ENCODE measurements at places on chromosomes 3 and 15. TPM values are rescaled to one million over a fixed set of nuclear protein-coding genes. Genes with fewer than 3 reads are reported as not detected.

Gene KNG1
- total RNA-seq, result 1.9 TPM

Gene STAB1
- 5.3 TPM for total RNA-seq

Gene ARGFX
- not detected for total RNA-seq

Gene ANKRD34C
- not detected for total RNA-seq

Gene AP3B2
- 1.4 TPM for total RNA-seq

Gene CAV3
- not detected for total RNA-seq

GRCh38 chr3:140394488-140395133 is 283.3 kb upstream of the TRIM42 start:
- no peak for DNase-seq

DNA sequence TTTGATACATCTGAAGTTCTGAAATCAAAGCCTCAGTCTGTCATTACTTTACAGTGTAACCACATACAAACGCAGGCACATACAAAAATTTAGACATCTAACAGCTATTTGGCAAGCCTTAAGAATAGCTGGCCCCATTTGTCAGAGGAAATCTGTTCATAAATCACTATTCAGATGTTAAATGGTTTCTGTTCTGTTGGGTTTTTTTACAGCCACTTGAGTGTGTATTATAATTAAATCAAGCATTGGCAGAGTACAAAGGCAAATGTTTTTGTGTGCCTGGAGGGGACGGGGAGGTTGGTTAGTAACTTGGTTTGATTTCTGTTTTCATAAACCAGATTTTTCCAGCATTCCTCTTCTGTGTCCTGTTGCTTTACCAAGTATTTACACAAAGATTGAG is 24.1 kb downstream of the PIGB start:
- DNase-seq, result no peak

- DNase-seq, result no peak
These were observed 62.9 kb upstream of the RAP2B start for GRCh38 chr3:153099131-153099530.

GRCh38 chr3:173789530-173790162 is 392.1 kb downstream of the NLGN1 start:
- DNase-seq, result no peak

DNA sequence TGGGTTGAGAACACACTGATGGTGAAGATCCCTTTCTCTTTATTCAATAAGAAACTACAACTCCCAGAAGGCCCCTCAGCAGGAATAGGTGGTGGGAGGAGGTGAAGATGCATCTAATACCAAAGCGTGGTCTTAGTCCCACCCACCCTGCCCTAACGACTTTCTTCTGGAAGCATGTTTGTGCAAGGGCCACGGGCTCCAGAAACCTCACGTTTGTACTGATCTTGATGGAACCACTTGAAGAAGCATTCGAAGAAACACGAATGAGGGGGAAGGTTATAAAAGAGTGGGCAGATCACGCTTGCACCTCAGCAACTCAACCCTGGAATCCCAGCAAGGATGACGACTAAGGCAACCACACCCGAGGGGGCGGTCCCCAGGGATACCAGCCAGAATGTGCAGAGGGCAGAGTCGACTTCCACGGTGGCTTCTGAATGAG is 10.6 kb upstream of the SLC25A36 start:
- DNase-seq, result no peak

GRCh38 chr15:89770041-89770440 is 6.1 kb upstream of the MESP2 start:
- no peak for DNase-seq

DNA sequence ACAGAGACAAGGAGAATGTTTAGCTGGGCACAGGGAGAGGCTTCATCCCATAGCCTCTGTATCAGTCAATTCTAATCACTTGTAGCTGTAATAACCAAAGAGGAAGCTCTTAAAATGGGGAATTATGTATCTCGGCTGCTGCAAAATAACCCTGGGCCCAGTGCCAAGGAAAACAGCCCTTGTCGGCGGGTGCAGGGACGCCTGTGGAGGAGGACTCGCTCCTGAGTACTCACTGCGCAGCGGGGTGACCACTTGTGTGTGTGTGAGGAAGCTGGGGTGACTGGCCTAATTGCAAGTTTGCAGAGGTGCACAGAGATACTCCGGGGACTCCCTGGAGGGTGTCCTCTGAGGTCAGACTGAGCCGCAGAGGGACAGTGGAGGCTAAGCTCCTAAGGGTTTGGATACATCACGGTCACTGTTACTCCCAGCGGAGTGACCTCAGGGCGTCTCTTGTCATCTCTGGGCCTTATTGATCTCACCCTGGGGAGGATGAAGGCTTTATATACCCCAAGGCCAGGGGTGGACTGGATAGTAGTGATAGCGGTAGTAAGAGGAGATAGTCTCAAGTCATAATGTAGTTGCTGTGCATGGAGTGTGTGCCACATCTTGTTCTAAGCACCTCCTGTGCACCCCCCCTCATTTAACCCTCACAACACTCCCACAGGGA is 37.2 kb downstream of the SLC6A6 start:
- DNase-seq, result no peak

DNA sequence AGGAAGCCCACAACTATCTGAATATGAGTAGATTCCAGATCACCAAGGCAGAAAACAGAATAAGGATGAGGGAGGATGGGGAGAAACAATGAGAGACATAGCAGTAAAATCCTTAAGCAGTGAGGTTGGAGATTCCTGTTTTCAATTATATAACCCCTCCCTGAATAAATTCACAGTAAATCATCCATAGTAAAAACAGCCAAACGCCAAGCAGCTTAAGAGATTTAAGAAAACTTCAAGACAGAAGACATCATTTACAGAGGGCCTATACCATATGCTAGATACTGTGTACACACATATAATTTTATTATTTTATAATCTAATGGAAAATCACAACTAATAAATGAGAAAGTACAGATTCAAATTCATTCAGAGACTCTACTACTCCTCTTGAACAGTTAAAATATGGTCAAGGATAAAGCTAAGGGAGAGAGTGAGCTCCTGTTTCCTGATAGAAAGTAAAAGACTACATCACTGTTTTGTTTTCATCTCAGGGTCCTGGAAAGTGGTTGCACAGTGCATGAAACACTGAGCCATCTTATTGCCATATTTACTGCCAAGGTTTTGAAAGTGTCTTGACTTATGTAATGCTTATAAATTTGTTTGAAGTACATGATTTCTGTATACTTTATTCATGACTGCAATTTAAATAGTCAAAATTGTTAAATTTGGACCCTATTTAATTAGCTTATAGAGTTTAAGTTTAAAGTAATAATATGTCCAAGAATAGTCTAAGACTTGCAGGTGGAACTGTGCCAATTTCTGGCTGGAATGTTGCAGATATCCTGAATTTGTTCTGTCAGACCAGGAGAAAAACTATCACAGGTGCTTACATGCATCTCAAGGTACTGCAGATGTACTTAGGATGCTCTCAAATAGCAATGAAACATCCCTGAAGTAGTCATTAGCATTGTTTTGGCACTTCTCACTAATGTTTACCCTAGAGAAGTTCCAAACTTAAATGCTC is 141.4 kb downstream of the TBL1XR1 start:
- DNase-seq, result no peak

DNA sequence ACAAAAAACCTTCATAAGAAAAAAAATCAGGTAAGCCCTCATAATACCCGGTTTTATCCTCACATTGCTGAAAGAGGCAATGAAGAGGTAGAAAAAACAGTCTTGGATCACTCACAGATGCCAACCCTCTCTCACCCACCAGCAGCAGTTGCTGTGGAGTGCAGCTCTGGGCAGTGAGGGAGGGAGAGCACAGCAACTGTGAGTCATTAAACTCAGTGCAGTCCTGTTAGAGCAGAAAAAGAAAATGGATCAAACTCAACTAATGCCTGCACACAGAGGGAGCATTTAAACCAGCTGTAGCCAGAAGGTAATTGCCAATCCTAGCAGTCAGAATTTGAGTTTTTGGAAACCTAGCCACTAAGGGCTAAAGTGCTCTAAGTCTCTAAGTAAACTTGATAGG is 1050.6 kb upstream of the ALCAM start:
- no peak for DNase-seq

- no peak for DNase-seq
These were observed 254.2 kb downstream of the GAP43 start for GRCh38 chr3:115877615-115877899.

DNA sequence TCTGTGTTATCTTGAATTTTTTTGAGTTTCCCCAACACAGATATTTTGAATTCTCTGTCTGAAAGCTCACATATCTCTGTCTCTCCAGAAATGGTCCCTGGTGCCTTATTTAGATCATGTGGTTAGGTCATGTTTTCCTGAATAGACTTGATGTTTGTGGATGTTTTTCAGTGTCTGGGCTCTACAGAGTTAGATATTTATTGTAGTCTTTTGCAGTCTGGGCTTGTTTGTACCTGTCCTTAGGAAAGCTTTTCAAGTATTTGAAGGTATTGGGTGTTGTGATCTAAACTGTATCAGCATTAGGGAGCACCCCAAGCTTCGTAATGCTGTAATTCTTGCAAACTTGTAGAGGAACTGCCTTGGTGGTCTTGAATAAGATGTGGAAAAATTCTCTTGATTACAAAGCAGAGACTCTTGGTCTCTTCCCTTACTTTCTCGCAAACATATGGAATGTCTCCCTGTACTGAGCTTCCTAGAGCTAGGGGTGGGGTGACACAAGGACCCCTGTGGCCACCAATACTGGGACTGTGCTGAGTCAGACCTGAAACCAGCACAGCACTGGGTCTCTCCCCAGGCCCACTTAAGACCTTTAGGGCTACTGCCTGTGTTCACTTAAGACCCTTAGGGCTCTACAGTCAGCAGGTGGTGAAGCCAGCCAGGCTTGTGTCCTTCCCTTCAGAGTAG is 26.5 kb downstream of the TM4SF18 start:
- DNase-seq, result no peak

Data from suprapubic skin (tissue), 4 donors.